ENCODE measurements at places on chromosomes 7 and 10. TPM values are rescaled to one million over a fixed set of nuclear protein-coding genes. Genes with fewer than 3 reads are reported as not detected.

GPNMB gene
- total RNA-seq: 1.1 TPM

DNA sequence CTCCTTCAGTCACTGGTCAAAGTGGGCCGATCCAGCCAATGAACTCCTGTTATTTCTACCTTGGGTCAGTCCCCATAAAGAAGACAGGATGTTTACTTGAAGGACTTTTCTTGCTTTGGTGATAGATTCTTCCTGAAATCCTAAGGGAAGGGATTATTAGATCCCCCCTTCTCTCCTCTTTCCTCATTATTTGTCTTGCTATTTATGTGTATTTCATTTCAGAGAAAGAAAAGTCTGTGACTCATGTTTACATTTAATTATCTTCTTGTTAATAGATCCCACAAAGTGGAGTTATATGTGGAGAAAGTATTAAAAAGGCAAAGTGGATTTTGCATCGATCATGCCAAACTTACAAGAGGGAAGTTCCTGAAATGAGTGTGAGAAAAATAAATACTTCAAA is 341.5 kb downstream of the PHTF2 start:
- no peak for DNase-seq

DNA sequence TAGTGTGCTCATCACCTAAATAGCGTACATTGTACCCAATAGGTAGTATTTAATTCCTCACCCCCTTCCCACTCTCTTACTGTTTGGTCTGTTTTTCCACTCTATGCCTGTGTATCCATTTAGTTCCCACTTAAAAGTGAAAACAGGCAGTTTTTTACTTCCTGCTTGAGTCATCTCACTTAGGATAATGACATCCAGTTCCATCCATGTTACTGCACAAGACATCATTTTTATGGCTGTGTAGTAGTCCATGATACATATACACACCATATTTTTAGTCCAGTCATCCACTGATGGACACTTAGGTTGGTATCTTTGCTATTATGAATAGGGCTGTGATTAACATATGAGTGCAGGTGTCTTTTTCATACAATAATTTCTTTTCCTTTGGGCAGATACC is 10.1 kb downstream of the STK17A start:
- DNase-seq: no peak

MAGI2 gene
- 0.38 TPM for total RNA-seq

DNA sequence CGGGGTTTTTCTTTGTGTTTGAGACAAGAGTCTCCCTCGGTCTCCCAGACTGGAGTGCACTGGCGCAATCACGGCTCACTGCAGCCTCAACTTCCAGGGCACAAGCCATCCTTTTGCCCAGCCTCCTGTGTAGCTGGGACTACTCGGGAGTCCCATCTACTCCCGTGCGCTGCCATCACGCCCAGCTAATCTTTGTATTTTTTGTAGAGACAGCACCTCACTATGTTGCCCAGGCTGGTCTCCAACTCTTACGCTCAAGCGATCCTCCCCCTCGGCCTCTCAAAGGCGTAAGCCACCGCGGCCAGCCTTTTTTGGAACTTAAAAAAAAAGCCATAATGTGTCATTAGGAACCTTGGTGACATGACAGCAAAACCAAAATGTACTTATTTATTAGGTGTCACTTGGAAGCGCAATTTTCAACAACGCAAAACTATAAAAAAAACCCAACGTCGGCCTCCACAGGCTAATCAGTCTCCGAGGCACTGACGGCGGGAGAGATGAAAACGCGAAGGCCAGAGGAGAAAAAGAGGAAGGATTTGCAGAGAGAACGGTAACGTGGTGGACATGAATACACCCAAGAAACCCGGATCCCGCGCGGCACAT is 911 bp upstream of the HNRNPH3 start:
- DNase-seq: peak; percentile 16

PALD1 gene
- 2.4 TPM for total RNA-seq

HMX2 gene
- total RNA-seq: 0.13 TPM

PLAC9 gene
- total RNA-seq: not detected

DNA sequence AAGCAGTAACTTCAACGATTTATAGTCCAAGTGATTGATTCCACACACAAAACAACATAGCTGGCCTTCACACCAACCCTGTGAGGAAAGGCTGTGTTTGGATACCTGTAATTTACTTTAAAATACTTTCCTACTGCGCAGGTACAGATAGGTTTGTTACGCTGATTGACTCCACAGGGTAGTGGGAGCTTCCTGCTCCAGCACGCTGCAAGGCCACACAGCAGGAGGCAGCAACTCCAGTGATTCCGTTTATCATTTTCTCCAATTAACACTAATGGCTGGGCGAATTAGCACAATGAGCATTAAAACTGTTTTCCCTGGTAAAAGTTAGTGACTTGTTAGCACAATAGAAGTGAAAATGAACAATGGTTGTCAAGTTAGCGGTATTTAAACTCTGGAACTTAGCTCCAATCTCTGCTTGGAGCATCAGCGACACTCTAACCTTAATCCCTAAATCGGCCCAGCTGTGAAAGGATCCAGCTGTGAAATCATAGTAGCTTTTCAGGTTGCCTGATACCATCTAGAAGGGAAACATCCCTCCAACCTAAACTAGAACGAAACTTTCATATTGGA is 959 bp downstream of the DCLRE1C start:
- DNase-seq: no peak

DNA sequence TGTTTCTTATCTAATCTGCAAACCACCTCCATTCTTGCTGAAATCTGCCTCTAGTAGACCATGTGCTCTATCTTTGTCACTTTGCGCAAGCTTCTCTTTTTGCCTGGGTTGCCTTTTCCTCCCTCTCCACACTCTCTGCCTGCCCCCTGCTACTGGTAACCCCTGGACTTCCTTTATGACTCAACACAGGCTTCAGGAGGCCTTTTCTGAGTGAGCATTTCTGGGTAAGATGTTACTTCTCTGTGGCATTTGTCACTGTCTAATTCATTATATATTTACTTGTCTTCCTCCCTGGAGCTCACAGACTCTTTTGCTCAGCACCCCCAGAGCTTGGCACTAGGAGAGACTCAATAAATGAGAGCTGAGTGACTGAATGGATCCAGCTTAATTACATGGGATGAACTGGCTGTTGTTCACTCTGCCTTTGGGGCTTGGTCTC is 8.4 kb downstream of the GOLGA7B start:
- no peak for DNase-seq

- no peak for DNase-seq
Measured at GRCh38 chr7:113071465-113071864, 15.2 kb downstream of the GPR85 start.

- DNase-seq: no peak
Measured at GRCh38 chr10:33666686-33667480, 332.4 kb upstream of the NRP1 start.

- DNase-seq: no peak
Measured at GRCh38 chr10:49653273-49653929, 26.1 kb upstream of the C10orf53 start.

RRP12 gene
- 61.8 TPM for total RNA-seq

XRCC2 gene
- total RNA-seq: 2.3 TPM

ZNRF2 gene
- 21.4 TPM for total RNA-seq

GRCh38 chr7:7484072-7484471 is 51.6 kb downstream of the COL28A1 start:
- no peak for DNase-seq

- DNase-seq: no peak
Measured at GRCh38 chr10:11930312-11930978, 107.3 kb downstream of the PROSER2 start.

GRCh38 chr7:100465702-100466311 is 1.7 kb upstream of the SPACDR start:
- DNase-seq: no peak

NPC1L1 gene
- not detected for total RNA-seq

- no peak for DNase-seq
Measured at GRCh38 chr10:103734731-103735130, 120.6 kb downstream of the SH3PXD2A start.

KAT6B gene
- total RNA-seq: 39.6 TPM

DNMBP gene
- 13.1 TPM for total RNA-seq

CPED1 gene
- 0.09 TPM for total RNA-seq

DNA sequence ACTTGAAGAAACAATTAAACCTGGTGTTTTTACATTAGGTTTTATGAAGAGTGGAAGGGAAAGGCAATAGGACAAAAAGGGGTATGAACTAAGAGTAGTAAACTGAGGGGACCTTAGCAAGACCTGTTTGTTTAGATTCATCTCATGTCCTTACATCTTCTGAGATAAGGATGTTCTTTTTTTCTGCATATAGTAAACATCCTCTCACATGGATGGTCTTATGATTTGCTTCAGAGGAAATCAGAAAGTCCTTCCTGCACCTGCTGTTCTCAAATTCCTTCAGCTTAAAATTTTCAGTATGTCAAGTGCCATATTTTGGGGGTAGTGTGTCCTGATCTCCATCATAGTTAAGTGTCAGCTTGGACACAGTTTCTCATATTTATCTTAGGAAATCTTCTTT is 232.6 kb downstream of the ADK start:
- no peak for DNase-seq

INA gene
- total RNA-seq: not detected

ADO gene
- 21.7 TPM for total RNA-seq

GRCh38 chr7:21345361-21345760 is 82.5 kb upstream of the SP4 start:
- no peak for DNase-seq

KLF14 gene
- total RNA-seq: 0.10 TPM

DNA sequence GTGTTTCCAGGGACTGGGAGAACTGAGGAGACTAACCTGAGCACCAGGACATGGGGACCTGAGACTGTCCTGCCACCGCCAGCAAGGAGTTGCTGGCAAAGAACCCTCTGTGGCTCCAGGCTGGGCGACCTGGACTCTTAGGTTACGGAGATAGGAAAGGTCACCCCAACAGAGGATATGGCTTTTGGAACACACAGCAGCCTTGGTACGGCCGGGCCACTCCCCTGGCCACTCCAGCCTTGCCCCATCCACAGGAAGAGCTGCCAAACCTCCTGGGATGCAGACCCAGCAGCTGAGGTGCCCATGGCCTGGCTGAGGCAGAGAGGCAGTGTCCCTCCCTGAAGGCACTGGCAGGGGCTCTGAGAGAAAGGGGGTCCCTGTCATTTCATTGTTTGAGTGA is 137.8 kb downstream of the OAT start:
- no peak for DNase-seq

DNA sequence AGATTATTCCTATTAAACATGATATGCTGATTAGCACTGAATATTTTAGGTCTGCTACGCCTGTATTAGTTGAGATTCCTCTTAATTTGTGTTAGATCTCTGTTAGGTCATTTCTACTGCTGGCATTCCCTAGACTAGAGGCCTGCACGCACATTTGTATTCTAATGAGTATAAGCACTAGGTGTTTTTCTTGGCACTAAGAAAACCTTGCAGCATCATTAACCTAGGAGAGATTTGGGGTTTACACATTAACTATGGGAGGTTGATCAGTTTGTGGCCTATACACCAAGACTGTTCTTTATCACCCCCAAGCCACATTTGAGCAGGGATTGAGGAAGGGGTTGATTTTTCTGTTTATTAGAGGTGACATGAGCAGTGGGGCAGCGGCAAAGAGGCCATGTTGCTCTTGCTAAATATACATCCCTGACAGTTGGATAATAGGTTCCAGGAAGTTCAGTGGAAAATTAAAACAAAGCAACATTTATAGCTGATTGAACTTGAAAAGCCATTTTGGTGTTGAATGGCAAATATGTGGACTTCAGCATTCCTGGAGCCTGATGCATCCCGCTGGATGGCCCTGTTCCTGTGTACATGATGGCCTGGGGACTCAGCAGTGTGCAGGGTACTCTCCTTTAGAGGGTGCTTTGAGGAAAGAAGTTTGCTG is 65.2 kb downstream of the GBF1 start:
- DNase-seq: no peak

PRLHR gene
- total RNA-seq: not detected

DNA sequence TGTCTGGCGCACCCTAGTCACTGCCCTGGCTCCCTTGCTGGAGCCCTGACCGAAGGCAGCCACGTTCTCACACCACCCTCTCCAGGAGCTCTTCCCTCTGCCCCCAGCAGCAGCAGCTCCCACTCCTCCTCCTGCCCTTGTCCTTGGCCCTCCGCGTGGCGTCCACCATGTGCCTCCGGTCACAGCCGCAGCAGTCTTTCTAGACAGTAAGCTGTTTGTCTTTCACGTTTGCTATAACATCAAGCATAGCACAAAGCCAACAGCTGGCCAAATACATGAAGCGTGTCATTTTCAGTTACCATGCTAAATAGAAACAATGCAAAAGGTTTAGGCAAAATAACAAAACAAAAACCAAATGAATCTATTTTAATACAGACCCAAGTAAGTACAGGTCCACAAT is 3.3 kb downstream of the PITRM1 start:
- no peak for DNase-seq

DNA sequence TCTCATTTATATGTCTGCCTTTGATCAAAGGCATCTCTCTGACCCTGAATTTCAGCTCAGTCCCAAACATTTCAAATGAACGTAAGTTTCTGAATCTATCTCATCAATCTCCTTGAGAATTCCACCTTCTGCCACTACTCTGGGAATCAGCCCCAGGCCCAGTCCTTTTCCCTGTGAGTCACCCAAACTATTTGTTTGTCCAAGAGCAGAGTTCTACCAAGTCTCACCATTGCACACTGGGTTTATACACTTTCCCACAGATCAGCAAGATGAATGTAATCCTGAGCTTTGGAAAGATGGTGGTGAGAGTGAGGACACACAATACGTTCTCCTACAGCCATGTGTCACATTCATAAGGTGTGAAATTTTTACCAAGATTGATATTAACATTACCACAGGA is 251.3 kb upstream of the VWC2 start:
- DNase-seq: no peak

GRCh38 chr10:108323274-108323798 is 1158.8 kb upstream of the SORCS1 start:
- DNase-seq: no peak

DNA sequence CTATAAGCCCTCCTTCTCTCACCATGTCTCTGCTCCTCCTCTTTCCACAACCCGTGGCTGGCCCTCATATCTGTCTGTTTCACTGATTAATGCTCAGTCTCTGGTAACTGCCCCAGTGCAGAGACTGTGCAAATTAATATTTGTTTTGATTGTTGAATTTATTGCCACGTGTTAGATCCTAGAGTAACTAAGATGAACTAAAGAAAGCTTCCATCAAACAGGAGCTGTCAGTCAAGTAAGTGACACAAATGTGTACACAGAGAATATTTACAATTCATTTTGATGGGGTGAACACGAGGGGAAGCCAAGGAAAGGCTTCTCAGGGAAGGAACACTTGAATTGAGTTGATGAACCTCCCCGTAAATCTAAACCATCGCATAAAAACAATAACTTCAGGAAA is 182.5 kb downstream of the BAMBI start:
- DNase-seq: no peak

GRCh38 chr10:121322046-121322445 is 276.2 kb downstream of the FGFR2 start:
- DNase-seq: no peak

DNA sequence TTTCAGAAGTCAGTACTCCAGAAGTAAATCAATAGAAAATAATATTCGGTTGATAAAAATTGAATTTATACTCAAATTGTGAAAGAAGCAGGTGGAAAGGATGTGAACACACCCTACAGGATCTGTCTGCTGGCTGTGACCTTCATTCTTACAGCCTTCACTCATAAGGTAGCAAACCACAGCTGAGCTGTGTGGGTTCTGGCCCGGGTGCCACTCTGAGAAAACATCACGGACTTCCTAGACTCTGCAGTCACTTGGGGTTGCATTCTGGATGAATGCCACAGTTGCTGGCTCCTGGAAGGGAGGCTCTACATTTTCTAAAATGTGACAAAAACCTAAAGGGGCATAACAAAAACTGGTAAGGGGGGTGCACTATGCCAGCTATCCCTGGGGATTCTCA is 36.0 kb upstream of the ABLIM1 start:
- no peak for DNase-seq

GRCh38 chr7:16804674-16805439 is at the start of gene AGR2:
Gene AGR2, minus strand, starts transcription at chr7:16804999. Its CDS starts 3,203 bp downstream, at chr7:16801796.
- no peak for DNase-seq

GRCh38 chr10:47058961-47059391 is 147.7 kb downstream of the PTPN20 start:
- no peak for DNase-seq
